ENCODE measurements at places on chromosomes 1 and 21.

DNA sequence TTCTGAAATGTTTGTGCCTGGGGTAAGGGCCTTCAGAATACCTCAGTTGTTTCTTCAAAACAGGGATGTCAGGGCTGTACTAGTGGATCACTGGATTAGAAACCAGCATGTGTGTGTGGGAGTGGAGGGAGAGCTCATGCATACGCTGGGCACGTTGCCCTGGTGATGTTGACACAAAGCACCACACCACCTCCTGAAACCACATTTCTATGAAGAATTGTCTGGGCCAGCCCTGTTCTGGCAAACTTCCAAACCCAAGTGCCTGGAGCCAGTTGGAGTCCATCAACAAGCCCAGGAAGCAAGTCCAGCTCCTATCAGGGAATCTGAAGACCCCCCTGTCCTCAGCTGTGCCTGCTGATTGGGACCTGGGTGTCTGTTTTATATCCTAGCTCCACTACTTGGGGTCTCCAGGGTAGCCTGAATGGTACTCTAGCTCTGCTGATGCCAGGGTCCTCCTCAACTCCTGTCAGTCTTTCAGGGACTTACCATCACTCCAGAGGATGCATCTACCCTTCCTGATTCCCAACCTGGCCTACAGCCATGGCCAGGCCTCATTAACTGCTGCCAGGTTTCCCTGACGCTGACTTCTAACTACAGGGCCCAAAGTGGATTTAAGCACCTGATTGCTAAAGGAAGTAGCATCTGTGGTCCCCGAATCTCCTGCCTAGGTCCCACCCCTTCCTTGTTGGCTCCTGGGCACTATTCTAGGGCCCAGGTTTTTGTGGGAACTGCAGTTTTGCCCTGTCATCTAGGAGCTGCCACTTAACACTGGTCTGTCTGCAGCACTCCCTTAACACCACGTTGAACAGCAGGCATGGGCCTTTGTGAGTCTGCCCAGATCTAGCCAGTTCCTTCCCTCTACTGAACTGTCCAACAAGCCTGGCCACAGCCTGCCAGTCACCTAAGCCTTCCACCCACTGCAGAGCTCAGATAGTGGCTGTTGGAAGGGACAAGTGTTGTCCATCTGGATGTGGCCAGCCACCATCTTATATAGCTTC lies 45.5 kb downstream of the LPAR3 start:
- DNase-seq: peak; percentile 47

- no peak for DNase-seq
Observed at GRCh38 chr1:213244664-213245091, 193.6 kb downstream of the RPS6KC1 start.

DNA sequence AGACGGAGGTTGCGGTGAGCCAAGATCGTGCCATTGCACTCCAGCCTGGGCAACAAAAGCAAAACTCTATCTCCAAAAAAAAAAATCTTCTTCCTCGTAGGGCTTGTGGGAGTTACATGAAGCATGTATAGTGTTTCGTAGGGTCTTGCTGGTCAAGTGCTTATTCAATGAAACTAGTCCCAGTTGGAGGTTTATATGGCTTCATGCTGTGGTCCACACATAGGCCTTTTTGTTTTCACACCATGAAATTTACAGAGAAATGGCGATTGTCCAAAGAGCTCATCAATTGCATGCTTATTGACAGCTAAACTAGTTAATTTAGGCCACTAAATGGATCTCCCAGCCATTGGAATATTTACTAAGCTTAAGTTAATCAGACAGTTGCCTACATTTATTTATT lies 29.6 kb downstream of the HUNK start:
- no peak for DNase-seq

GRCh38 chr1:173253046-173253445 lies 45.9 kb upstream of the TNFSF4 start:
- DNase-seq: no peak

DNA sequence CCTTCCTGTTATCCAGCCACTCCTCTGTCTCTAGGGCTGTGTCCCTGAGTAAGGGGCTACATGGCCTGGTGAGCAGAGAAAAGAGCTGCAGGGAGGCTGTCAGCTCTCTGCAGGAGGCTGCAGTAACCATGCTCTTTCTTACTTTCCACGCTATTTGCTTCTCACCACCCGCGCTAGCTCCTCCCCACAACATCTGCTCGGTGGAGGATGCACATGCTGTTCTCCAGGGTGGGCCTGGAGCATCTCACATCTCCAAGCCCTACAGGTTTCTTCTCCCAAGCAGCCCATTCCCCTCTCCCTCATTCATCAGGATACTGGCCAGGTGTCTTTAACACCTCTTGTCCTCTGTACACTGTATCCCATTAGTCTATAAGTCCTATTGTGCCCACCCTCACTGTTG lies 103.8 kb downstream of the IER5 start:
- no peak for DNase-seq

DNA sequence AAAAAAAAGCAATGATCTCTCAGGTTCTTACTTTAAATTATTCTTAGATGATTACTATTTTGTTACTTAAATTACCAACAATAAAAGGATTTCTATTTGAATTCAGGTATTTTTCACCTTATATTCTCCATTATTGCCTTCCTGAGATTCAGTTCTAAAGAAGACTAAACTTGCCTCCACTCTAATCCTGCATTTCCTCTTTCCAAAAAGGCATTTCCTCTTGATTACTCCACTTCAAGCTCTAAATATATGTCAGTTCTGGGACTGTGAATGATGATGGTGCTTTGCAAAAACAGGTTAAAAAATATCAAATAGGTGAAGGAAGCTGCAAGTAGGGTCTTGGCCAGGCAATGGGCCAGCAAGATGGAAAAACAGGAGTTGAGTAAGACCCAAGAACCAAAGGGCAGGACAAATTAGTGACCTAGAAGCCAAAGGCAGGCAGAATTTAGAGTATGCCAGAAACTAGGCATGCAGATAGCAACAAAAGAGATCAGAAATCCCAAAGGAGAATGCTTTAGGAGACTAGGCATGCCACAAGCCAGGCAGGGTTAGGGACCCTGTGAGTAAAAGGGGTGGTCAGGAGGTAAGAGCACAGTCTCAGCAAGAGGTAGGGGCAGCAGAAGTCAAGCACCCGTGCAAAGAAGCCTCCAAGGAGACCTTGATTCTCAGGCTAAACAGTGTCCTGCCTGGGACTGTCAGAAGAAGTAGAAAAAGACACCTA lies 11.3 kb upstream of the DIPK1A start:
- no peak for DNase-seq

DNA sequence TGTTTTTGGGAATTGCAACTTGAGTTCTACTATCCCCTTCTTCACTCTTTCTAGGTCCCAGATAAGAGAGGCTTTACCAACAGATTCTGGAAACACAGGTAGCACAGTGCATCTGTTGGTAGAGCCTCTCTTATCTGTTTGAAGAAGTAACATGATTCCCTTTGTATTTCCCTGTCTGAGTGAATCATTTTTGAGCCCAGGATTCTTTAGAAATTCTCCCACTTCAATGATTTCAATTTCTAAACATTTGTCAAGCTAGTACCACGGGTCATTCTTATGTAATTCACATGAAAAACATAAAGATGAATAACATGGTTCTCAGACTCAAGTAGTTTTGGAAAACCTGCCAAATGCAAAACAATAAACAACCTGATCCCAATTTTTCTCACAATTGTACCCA lies 72.0 kb upstream of the DUSP10 start:
- DNase-seq: no peak

GRCh38 chr1:16048573-16049189 lies 5.1 kb downstream of the CLCNKB start:
- peak; percentile 54 for DNase-seq

DNA sequence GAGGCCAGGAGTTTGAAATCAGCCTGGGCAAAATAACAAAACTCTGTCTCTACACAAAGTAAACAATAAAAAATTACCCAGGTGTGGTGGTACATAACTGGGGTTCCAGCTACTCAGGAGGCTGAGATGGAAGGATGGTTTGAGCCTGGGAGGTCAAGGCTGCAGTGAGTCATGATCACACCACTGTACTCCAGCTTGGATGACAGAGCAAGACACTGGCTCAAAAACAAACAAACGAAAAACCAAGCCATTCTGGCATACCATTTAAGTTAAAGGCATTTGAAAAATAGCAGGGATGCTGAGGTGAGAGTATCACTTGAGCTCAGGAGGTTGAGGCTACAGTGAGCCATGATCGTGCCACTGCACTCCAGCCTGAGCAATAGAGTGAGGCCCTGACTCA lies 5.3 kb upstream of the ALDH9A1 start:
- no peak for DNase-seq

- no peak for DNase-seq
Observed at GRCh38 chr21:21179619-21180298, 181.6 kb downstream of the NCAM2 start.

DNA sequence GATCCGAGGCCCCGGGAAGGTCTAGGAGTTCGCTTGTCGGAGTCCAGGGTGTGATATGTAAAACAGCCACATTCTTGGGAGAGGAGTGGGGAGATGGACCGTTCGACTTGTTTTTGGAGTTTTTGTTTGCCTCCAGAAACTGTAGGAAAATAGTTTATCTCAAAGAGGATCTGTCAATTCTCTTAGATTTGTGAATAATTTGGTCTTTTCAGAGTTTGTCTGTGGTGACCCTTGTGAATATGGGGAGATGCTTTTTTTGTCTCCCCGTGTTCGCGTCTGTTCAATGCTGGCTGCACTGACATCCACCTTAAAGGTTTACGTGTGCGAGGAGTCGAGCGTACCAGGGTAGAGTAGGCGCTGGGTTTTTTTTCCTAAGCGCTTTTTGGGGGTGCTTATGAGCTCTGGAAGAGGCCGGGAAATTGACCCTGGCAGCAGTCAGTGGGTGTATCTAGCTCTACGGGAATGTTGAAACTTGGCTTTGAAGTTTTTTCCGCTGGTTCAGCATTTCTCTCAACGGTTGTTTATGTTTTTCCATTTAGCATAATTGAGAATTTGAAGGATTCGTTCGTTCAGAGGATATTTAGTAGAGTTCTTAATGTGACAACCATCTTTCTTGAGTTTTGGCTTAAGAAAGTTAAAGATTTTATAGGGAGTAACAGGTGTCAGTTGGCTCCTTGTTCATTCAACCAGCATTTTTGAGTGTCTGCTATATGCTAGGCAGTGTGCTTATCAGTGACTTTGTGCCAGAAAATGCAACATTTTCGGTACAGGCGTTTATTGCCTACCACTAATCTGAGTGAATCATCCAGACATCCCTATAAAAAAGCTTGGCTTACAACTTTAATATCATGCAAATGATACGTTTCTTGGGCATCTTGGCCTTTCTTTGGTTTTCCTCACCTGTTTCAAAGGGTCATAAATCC lies 1.2 kb downstream of the SZRD1 start:
- no peak for DNase-seq

DNA sequence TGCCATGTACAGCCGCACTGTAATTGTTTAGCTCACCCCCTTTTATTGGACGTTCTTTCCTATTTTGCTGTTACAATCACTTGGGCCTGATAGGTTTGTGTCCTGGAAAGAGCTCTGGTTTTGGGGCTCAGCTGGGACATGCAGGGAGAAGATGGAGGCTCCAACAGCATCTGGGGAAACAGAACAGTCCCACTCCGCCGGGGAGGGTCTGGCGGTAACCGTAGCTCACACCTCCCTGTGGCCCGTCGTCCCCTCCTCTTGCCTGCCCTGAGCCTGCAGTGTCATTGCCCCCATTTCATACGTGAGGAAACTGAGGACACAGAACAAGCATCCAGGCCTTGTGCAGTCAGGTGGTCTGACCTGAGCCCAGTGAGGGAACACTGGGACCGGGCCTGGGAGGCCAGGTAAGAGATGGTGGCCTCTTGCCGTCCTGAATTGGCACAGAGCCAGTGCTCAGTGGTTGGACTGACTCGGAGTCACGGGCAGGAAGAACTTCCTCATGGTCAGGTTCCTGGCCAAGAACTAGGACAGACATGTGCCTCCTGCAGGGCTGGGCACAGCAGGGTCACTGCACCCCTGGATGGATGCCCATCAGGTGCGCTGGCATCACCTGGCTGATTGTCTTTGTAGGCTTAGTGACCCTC lies 41.8 kb downstream of the S100B start:
- DNase-seq: no peak

- DNase-seq: peak; percentile 31
Observed at GRCh38 chr1:181089017-181089675, 646 bp downstream of the IER5 start.

GRCh38 chr21:21231913-21232312 lies 233.7 kb downstream of the NCAM2 start:
- no peak for DNase-seq

- no peak for DNase-seq
Observed at GRCh38 chr1:222257027-222257426, 290.9 kb downstream of the HHIPL2 start.

DNA sequence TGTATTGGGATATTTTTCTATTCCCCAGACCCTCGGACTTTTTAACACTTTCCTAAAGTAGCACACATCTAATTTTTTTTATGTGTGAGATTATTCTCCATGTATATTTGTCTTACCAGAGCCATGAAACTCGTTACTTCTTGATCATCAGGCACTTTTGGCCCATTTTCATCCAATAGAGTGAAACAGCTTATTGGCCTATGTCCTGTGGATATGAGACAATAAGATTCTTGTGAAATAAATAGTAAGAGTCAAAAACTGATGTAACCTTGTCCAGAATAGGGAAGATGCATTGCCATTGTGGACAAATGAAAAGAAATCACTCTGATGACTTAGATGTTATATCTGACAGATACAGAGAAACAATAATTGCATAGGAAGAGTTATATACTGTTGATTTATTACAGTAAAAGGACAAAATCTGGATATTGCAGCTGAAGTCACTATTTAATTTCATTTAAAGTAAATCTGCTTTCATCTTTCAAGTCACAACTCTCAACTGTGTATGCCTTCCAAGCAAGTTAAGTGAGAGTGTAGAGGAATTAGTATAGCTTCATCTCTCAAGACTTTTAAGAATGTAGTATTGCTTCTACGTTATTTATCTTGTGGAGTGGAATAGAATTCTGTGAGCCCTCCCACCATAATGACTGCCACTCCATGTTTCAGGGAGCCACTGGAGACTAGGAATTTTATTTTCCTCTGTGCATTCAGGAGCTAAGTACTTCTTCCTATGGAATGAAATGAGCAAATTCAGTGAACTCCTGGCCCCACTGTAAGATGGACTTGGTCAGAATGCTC lies 86.9 kb downstream of the ADAMTS1 start:
- no peak for DNase-seq

- peak; percentile 53 for DNase-seq
Observed at GRCh38 chr1:172727956-172728603, 69.2 kb downstream of the FASLG start.

- DNase-seq: no peak
Observed at GRCh38 chr1:17352419-17352909, 19.5 kb upstream of the PADI6 start.

All from CD4-positive, alpha-beta T cell treated with Interleukin-15 for 1 hour (primary cell).